ENCODE measurements at places on chromosomes 2 and 18.

- peak; percentile 92 for DNase-seq
Measured at GRCh38 chr2:41602341-41602740, 445.5 kb upstream of the PKDCC start.

GRCh38 chr18:63433334-63433866, 11.1 kb upstream of the VPS4B start:
- no peak for DNase-seq

DNA sequence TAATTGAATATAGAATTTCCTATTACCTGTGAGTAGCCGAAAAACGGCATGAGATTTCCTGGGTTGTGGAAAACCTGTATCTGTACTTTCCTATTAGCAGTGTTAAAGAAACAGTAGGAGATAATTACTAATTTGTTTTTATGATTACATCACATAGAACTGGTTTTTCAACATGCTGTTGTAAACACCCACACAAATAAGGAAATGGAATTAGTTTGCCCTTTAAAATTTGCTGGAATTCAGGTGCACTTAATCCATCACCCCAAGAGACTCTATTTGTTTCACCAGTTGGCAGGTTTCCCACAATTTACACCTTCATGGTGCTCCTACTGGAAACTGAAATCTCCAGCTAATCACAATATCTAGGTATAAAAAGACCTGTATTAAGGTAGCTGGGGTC, 274.1 kb upstream of the SLC8A1 start:
- DNase-seq, result no peak

DNA sequence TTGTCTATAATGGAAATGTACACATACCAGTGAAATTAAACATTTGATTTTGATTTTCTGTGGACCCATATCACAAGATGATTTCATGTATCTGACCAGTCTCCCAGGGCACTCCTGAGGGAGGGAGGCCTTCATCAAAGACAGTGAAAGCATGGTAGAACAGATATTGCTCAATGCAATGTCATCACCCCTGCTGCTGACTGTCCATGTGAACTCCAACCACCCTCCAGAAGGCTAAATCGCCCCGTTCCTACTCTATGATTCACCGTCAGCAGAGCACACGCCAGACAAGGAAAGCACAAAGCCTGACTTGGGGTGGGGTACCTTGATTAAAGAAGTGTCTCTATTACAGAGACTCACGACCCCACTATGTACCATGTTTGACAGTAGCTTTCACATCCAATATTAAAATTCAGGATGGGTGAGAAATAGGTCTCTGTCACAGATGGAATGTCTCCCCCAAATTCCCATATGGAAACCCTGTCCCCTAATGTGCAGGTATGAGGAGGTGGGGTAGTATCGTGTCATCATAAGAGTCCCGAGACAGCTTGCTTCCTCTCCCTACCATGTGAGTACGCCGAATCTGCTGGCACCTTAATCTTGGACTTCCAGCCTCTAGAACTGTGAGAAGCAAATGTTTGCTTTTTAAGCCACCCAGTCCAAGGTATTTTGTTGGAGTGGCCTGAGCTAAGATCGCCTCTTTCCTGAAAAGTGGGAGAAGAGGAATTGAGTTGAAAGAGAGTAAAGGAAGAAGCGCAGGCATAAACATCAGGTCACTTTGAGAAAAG, 42.4 kb downstream of the CYB5A start:
- DNase-seq, result no peak

GRCh38 chr2:235734688-235735231, 240.9 kb downstream of the AGAP1 start:
- no peak for DNase-seq

DNA sequence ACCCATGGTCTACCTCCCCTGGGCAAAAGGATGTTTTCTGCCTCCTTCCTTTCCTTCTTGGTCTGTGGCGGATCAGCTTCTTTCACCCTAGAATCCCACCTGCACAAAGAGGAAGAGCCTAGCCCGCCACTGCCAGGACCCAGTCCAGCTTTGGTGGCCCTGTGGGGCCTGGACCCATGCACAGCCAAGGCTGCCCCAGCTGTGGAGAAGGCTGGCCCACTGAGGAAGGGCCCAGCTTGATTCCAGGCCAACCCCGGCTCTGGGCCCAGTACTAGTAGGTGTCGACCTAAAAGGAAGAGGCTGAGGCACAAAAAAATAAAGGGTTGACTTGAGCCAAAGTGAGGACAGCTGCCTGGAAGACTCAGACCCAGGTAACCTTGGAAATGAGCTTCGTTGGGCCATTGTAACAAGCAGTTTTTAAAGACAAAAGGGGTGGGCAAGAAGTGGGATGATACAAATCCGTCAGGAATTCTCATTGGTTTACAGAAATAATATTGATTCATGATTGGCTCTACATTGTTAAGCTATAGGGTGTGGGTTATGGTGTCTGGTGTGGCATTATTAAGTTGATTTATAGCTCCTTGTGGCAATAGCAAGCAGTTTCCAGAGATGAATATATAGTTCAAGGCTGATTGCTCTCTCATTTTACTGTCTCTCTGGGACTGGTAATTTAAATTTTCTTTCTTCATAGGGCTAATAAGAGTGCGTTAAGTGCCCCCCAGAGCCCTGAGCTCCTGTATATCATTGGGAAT, 29.8 kb upstream of the MAL start:
- no peak for DNase-seq
